Fibroblast of skin of right biceps (primary cell): ENCODE measurements at places on chromosomes 2 and 18.
A peak's percentile ranks its signal among the peaks of the same experiment; 100 is the strongest.

- DNase-seq, result peak; percentile 54
Observed at GRCh38 chr2:203453858-203454451, 81.1 kb downstream of the RAPH1 start.

- DNase-seq, result peak; percentile 78
Observed at GRCh38 chr18:33350256-33350655, 90.3 kb downstream of the CCDC178 start.

DNA sequence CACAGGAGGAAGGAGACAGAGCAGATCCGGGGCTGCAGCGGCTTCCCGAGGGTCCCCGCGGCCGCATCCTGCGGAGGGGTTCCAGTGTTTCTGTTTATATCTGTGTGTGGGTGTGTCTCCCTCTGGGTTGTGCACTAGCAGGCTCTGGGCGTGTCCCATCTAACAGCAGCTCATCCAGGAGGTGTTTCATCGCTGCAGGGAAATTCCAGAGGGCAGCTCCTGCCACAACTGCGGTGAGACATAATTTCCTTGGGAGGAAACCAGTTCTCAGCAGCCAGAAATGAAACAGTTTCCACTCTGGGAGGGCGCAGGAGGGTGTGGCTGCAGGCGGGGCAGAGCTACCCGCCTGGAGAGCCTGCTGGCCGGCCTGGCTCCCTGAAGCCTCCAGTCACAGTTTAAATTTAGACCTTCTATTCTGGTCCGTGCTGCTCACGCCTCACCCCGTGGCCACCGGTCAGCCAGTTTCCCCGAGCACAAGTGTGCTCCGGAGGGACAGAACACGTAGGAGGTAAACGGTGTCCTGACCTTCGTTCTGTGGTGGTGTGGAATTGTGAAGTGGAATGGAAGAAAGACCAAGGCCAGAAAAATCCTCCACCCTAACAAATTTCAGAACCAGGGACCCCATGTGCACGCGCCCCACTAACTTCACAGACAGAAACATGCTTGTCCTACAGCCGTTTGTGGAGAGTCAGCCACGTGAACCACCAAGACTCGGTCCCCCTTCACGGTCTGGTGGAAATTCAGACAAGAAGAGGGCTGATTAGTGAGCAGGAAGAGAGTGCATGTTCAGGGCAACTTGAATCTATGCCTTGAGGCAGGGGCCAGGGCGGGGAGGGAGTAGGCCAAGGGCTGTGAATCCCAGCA is 50.2 kb downstream of the TEX44 start:
- peak; percentile 88 for DNase-seq

DNA sequence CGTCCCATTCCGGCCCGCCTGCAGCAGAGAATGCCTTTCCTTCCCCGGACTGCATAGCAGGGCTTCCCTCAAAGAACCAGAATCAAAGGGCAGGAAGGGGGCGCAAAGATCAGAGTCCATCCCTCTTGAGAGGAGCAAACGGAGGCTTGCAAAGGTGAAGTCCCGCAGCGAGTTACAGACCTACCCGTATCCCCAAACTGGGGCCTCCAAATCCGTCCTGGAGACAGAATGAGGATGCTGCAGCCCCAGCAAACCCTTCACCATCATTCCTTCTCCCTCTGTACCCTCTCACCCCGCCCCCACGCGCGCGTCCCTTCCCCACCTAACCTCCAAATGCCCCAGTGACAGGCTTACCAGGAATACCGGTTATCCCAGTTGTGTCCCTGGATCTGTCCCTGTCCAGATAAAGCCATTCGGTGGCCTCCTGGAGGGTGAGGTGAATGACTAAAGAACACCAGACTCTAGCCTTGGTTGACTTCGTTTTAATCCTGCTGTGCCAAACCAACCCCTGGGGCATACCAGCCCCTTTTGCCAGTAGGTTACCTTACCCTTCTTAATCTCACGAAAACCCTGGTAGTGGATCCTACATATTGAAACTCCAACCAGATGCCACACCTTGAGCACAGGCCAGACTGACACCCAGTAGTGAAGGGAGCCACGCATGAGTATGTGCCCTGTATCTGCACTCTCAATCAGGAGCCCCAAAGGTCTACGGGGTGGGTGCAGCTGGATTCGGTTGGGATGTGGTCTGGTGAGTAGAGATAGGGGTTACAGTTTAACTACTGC is 961 bp upstream of the SLC40A1 start:
- no peak for DNase-seq

GRCh38 chr2:160306985-160307384 is 106.9 kb upstream of the ITGB6 start:
- peak; percentile 93 for DNase-seq

- DNase-seq, result peak; percentile 57
Observed at GRCh38 chr2:202941771-202942170, 29.7 kb downstream of the CARF start.

DNA sequence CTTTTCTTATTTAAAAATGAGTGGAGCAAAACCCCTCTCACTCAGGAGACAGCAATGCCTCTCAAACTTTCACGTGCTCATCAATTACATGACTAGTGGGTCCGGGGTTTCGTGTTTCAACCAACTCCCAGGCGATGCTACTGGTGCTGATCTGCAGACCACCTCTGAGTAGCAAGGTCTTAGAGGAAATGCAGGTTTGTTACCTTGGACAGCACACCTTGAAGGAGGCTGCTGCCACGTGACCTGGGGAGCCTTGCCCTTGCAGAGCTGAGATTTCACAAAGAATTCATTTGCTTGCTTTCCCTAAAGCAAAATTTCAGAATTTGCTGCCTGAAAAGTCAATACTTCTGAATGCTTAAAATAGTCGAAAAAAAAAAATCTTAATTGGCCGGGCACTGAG is 32.4 kb downstream of the SMIM21 start:
- DNase-seq, result no peak

GRCh38 chr2:221530653-221531037 is 41.5 kb downstream of the EPHA4 start:
- DNase-seq, result no peak

GRCh38 chr2:160486341-160486740 is 7.3 kb downstream of the RBMS1 start:
- DNase-seq, result no peak

DNA sequence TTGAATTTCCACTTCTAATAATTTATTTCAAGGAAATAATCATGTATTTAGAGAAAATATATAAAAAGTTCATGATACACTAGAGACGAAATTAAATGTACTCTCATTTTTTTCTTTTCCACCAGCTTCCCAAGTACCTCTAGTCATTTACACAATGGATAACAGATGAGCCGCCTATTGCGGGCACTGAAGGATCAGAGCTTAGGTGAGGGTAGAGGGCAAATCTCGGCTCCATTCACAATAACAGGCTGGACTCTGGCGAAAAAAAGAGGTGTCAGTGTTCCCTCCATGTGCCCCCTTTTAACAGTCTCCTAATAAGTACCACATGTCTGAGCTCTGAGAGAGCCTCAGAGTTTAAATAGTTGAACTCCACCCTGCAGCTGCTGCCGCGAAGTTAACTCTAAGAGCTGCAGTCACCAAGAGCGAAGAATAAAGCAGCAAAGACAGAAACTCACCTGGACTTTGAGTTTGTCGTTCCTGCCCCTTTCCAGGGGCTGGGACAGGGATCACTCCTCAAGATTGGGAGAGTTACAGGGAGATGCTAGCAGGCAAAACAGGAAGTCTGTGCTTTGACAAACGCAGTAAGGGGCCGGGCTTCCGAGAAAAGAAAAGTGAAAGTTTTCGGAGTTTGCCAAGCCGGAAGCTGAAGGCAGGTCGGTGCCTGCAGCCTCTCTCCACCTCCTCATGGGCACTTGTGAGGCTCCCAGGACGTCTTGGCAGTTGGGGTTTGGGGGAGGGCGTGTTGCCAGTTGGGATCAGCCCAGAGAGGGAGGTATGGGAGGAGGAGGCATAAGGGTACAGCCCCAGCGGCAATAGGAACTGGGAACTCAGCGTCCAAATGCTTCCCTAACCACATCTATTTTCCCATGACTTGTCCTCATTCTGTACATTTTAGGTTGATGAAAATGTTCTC is at the start of gene SP110:
Gene SP110 (minus strand): TSS at position 566 of the 913 bp plus-strand sequence. CDS start 3,057 bp downstream, outside the sequence.
- peak; percentile 78 for DNase-seq

- no peak for DNase-seq
Observed at GRCh38 chr2:43068041-43068533, 158.3 kb downstream of the ZFP36L2 start.

- no peak for DNase-seq
Observed at GRCh38 chr2:135773319-135773718, 31.7 kb downstream of the UBXN4 start.

DNA sequence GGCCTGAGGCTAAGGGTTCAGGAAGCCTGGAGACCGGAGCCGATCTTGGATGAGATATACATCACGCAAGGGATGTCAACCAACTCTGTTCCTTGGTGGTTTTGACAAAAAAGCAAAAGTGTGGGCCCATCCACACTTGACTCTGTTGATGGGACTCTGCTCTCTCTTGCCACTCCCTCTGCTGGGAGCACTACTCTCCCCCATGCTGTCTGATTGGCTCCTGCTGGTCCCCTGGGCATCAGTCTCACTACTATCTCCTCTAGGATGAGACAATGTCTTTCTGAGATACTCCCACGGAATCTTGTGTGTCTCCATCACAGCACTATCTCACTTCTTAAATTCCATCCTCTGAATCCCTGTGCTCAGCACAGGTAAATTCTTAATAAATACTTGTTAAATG is 56.8 kb upstream of the DNMT3A start:
- DNase-seq, result no peak

DNA sequence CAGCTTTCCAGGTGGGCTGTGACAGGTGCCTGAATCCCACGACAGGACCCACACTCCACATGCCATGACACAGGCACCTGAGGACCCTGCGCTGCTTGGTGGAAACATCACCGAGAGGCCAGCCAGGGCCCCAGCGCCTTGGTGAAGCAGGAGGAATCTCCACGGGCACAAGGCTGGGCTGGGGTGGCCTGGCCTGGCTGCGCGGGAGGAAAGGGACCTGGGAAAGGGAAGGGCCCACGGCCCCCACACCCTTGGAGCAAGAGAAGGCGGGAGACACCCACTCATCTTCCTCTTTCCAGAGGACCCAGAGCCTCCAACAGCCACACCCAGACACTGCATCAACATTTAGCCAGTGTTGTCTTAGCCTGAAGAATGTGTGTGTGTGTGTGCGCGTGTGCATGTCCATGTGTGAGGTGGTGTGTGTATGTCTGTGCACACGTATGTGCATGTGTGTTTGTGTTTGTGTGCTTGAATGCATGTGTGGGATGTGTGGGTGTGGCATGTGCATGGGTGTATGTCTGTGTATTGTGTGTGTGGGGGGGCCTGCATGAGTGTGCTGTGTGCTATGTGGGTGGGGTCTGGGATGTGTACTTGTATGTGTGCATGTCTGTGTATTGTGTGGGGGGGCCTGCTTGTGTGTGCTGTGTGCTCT is 6.3 kb upstream of the OTOS start:
- DNase-seq, result no peak

GRCh38 chr18:63994783-63995399 is 25.0 kb downstream of the SERPINB8 start:
- peak; percentile 58 for DNase-seq

- DNase-seq, result no peak
Observed at GRCh38 chr2:42914860-42915259, 122.5 kb upstream of the HAAO start.

DNA sequence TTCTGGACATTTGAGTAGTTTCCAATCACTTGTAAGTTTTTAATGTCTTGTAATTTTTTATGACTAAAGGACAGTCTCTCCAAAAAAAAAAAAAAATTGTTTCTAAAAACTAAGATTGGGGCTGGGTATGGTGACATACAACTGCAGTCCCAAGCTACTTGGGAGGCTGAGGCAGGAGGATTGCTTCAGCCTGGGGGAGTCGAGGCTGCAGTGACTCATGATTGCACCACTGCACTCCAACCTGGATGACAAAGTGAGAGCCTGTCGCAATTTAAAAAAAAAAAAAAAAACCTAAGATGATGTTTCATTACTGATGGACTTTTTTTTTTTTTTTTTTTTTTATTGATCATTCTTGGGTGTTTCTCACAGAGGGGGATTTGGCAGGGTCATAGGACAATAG is 34.4 kb upstream of the PKDCC start:
- DNase-seq, result no peak

DNA sequence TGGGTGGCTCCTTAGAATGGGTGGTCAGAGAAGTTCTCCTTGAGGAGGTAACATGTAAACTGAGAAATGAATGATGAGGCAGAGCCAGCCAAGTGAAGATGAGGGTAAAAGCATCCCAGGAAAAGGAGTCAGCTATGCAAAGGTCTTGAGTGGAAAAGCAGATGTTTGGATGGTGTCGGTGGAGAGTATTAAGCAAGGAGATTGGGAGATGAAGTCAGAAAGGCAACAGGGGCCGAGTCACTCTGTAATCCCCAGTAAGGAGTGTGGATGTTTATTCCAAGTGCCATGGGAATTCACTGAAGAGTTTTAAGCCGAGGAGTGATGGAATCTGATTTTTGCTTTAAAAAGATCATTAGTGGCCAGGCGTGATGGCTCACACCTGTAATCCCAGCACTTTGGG is 3.4 kb upstream of the STAMBP start:
- no peak for DNase-seq

DNA sequence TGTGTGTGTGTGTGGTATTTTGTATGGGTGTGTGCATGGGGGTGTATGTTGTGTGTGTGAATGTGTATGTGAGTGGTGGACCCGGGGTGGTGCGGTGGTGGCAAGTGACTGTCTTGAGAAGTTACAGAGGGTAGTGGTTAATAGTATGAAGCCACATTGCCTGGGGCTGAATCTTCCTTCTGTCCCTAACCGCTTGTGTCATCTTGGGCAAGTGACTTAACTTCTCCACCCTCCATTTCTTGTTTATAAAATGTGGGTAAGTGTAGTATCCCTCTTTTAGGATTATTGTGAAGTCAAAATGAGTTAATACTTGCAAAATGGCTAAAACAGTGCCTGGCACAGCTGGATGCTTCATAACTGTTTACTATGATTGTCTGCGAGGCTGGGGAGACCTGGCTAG is 63.5 kb downstream of the MYCN start:
- no peak for DNase-seq

DNA sequence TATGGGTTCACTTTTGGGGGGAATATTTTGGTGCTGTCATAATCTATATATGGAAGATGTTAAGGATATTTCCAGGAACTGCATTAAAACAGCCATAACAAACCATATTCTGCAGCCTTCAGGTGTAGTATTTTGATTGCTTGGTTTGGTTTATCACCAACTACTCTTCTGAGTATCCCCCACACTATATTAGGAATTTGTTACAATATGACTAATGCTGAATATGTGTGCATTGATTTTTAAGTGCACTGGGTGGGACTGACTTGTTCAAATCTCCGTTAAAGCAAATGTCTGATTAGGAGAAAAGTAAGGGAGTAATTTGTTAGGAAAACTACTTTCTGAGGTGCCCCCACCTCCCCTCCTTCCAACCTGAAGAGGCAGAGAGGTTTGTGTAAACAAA is 47.7 kb downstream of the SPTBN1 start:
- DNase-seq, result no peak

DNA sequence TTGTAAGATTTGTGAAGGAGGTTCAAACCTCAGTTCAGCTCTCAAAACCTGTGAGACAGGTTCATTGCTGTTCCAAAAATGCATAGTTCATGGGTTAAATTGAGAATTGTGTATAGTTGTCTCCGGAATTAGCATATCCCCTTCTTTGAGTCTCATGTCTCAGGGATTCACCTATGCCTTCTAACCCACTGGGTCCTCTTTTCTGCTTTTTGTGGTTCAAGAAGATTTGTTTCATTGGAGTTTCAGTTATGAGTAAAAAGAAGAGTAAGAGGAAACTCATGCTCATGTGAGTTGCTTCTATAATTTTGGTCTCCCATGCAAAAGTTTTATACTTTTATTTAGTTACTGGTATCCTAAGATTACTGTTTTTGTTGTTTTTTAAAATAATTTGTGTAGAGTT is 1219.8 kb upstream of the ZEB2 start:
- DNase-seq, result no peak

GRCh38 chr2:1489486-1489885 is 76.2 kb downstream of the TPO start:
- DNase-seq, result no peak
